D721Med (cell line): ENCODE measurements at places on chromosomes 4 and X.

GRCh38 chr4:3136454-3136853, 62.0 kb downstream of the HTT start:
- no peak for DNase-seq

GRCh38 chr4:18007625-18008024, 13.9 kb downstream of the LCORL start:
- no peak for DNase-seq

DNA sequence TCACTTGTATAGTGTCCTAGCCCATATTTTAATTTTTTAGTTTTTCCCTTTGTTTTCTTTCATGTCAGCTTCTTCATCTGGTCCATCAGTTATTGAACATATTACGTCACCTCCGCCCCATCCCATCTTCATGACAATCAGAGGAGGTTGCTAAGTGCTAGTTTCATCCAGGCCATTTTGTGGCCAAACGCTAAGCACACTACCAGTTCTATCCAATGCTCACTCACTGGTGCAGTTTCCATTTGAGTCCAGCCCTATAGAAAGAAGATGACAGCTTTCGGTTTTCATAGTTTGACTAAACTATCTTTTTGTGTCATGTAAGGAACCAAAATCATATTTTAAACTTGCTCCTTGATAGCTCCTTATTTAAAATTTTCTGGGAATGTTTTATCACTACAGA, 304.2 kb downstream of the TENM3 start:
- no peak for DNase-seq

GRCh38 chr4:105807496-105807895, 87.8 kb upstream of the NPNT start:
- DNase-seq, result no peak

GRCh38 chrX:150854856-150855255, 43.6 kb downstream of the CD99L2 start:
- no peak for DNase-seq

DNA sequence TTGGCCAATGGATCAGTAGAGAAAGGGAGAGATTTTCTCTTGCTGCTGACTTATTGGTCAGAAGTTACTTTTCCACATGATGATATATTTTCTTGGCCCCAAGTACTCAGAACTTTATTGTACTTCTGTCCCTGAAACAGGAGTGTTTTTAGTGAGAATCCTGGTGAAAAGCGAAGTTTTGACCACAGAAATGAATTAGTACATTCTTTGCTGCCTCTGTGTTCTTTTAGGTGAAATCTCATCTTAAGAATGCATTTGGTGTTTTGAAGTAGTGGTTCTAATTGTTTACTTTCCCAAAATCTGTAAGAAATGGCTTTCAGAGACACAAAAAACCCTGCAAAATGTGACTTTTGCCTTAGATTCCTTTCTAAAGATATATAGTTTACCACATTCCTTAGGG, 240.4 kb downstream of the FRMPD4 start:
- DNase-seq, result no peak
